Stimulated activated CD4-positive, alpha-beta T cell treated with anti-CD3 and anti-CD28 coated beads, Interleukin-2, amount 100 ng/mL, for 24 hours (primary cell): ENCODE measurements at places on chromosomes 2 and 18.

GRCh38 chr18:2146092-2146491, 425.2 kb downstream of the METTL4 start:
- DNase-seq: no peak

DNA sequence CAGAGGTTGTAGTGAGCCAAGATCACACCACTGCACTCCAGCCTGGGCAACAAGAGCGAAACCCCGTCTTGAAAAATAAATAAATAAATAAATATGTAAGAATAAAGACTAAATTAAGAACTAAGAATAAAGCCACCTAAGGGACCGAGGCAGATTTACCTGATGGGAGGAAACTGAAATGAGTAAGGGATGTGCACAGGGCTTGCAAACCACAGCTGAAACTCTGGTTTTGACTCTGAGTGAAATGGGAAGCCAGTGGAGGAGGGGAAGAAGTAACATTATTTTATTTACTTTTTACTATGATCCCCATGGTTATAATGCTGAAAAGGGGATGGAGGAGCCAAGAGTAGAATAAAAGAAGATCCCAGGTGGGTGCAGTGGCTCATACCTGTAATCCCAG, 107.3 kb downstream of the CABYR start:
- no peak for DNase-seq

DNA sequence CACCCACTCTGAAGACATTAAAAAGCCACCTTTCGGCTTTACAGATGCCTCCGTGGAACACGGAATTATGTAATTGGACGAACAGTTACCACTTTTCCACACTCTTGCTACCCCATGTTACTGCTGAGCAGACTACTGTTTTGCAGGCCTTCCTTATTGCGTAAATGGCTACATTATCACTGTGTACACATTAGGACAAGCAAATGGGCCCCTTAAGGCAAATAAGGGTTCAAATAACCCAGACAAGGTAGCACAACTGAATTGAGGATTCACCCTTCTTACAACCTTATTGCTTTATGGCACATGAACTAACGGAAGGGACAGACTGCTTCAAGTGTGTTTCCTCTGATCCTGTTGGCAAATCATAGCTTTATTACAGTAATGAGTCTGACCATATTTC, 832.2 kb upstream of the FANCL start:
- DNase-seq: no peak

DNA sequence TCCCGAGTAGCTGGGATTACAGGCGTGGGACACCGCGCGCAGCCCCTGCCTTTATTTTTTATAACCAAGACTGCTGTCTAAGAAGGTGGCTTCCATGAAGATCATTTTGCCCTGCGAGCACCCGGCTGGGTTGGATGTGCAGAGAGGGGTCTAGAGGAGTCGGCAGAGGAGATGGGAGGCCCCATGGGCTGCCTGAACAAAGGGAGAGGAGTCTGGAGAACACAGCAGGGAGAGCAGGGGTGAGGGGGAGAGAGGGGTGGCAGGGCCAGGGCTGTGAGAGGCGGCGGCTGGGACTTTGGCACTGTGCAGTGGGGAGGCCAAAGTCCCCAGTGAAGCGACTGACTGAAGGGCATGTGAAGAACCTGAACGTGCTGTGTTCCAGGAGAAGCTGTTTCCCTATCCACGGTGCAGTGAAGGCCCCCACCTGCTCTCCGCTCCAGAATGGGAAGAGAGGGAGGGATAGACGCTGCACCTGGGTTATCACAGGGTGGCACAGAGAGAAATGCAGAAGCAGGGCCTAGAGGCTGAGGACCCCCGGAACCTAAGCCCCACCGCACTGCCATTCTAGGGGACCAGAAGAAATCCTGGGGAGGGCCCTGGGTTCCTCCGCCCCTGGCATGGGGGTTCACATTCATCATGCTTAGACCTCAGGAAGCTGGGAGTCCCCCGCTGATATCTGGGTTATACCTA, 24.8 kb upstream of the FOSL2 start:
- no peak for DNase-seq

DNA sequence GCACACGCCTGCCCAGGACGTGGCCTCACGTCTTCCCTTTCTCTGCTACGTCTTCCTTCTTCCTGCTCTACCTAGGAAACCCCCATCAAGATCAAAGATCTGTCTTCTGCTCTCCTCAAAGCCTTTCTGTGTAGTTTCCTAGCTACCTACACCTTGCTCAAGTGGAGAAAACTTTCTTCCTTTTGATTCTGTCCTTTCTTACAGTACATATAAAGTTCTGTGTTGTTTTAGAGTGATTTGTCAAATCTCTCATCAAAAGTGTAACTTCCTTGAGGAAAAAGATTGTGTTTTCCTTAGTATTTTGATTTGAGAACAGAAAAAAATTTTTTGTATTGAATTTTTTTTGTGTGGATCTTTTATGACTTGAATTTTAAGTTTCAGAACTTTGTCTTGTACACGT, 17.8 kb downstream of the SETBP1 start:
- DNase-seq: no peak

- DNase-seq: peak; percentile 35
Measured at GRCh38 chr18:76490670-76491472, 4.2 kb downstream of the ZNF516 start.
